ENCODE measurements at places on chromosomes 1 and 21.

GRCh38 chr1:162385702-162386101 is 4.2 kb downstream of the C1orf226 start:
- DNase-seq, result no peak

- DNase-seq, result no peak
Measured at GRCh38 chr1:46288485-46289133, 14.8 kb downstream of the LRRC41 start.

GRCh38 chr1:229941831-229942230 is 125.2 kb upstream of the GALNT2 start:
- no peak for DNase-seq

DNA sequence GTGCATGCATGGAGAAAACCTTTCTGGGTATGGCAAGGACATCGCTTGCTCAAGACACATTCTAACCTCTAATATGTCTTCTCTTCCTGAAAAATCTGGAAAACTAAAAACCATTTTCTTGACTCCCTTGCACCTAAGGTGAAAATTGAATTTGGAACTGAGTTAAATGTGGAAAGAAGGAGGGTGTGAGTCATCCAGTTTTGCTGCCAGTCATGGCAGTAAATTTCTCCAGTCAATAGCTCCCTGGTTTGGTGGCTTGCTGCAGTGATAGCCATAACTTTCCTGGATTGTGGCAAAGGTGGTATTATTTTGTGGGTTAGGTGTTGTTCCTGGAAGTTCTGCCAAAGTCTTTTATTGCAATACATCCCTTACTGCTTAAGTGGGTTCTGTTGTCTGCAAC is 2.5 kb downstream of the ZCCHC17 start:
- DNase-seq, result no peak

GRCh38 chr1:110258734-110259133 is 48.6 kb downstream of the KCNC4 start:
- no peak for DNase-seq

GRCh38 chr21:37667380-37667779 is 248.9 kb downstream of the KCNJ6 start:
- DNase-seq, result no peak

DNA sequence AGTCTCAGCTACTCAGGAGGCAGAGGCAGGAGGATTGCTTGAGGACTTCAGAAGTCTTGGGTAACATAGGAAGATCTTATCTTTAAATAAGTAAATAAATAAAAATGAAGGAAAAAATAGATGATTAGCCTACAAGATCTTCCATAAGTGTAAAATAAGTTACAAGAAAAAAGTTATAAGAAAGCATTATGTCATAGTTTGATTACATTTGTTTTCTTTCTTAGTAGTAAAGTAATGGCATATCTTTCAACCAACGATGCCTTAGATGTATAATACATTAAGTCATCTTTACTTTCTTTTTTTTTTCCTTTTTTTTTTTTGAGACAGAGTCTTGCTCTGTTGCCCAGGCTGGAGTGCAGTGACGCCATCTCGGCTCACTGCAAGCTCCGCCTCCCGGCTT is 46.5 kb downstream of the SNRPE start:
- DNase-seq, result no peak

GRCh38 chr1:107058245-107059032 is 2.0 kb downstream of the PRMT6 start:
- DNase-seq, result no peak

DNA sequence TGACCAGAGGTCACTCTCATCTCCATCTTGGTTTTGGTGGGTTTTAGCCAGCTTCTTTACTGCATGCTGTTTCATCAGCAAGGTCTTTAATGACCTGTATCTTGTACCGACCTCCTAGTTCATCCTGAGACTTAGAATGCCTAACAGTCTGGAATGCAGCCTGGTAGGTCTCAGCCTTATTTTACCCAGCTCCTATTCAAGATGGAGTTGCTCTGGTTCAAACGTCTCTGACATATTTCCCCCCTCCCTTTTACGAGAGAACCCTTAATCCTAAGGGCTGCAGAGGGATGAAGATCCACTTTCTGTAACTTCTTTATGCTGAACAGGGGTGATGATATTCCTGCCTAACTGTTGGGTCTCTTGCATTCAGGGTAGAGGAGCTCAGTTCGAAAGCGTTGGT is 43.2 kb downstream of the TBCE start:
- DNase-seq, result no peak

- no peak for DNase-seq
Measured at GRCh38 chr1:29876902-29877301, 640.6 kb downstream of the PTPRU start.

DNA sequence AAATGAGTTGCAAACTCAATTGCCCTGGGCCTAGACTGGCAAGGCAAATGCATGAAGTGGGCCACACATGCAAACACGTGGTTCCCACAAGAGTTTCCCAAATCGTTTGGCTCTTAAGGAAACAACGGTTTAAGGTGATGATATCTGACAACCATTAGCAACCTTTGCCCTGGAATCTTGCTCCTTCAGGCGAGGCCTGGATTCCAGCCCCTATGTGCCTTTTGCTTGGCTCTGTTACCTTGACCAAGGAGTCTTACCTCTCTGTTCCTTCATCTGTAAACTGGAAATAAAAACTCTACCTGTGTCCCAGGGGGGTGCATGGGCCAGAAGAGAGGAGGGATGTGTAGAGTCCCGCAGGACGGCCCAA is 72.1 kb upstream of the CASZ1 start:
- DNase-seq, result no peak

DNA sequence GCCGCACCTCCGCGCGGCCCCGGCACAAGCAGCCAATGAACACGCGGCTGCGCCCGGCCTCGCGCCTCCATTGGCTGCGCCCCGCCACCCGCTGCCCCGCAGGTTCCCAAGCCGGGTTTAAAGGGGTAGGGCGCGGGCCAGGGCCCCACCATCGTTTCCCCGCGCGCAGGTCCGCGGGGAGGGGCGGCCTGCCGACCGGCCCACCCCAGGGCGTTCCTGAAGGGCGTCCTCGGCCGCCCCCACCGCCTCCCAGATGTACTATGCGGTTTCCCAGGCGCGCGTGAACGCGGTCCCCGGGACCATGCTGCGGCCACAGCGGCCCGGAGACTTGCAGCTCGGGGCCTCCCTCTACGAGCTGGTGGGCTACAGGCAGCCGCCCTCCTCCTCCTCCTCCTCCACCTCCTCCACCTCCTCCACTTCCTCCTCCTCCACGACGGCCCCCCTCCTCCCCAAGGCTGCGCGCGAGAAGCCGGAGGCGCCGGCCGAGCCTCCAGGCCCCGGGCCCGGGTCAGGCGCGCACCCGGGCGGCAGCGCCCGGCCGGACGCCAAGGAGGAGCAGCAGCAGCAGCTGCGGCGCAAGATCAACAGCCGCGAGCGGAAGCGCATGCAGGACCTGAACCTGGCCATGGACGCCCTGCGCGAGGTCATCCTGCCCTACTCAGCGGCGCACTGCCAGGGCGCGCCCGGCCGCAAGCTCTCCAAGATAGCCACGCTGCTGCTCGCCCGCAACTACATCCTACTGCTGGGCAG is at the start of gene OLIG1:
TSS of gene OLIG1 (plus strand) at position 148 of the 750 bp plus-strand sequence. CDS start at position 254, 106 bp downstream.
- DNase-seq, result no peak

DNA sequence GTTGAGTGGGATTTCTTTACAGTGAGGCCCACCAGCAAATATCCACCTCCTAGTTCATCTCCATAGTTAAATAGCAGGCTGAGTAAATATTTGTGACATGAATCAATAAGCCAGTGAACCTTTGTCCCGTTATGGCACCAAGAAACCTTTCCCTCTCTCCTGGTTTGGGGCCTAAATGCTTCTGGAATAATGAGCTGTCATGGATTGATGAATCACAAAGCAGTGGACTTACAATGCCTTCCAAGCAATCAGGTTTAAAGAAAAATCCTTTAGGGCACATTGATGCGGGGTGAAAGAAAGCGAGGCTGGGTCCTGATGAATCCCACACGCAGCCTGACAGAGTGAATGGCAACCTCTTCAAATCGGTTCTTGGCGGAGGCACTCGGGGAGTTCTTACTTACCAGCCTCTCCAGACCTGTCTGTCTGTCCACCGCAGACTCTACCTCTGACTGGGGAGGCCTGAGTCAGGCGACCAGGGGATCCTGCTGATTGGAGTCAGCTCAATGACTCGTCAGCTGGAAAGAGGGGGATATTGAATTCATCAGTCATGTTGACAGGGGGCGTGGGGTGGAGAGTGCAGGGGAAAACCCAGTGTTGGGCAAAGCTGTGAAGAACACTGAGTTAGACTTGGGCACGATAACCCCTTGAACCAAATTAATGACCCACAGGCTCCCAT is 247.3 kb downstream of the PLPP3 start:
- no peak for DNase-seq

DNA sequence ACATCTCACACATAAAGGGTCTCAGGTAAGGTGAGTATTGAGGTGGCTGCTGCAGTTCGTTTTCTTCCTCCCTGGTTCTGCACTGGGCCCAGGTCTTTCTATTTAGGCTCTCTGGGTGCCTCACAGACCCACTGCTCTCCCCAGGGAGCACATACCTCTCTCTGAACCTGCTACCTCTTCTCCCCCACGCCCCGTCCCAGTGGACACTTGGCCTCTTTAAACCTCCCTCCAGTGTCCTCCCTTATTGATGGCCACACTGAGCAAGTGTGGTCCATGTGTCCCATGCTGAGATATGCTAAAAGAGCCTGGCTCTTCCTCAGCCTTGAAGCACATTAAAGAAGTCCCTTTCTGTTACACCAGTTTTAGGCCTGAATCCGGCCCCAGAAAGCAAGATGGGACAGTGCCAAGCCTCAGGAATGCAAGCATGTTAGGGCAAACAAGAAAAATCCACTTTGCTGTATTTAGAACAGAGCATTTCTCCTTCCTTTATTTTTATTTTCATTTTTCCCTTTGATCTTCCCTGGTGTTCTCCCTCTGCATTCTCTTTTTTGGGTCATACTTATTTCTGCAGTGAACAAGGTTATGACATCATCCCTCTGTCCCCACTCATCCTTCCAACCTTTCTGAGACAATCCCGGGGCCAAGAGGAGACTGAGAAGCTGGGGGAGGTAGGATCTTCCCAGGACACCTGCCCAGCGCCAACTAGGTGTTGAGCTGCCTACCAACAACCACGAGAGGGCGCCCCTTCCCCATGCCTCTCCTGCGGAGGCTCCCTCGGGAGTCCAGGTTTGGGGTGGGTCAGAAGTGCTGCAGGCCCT is 5.0 kb upstream of the CHI3L2 start:
- no peak for DNase-seq

DNA sequence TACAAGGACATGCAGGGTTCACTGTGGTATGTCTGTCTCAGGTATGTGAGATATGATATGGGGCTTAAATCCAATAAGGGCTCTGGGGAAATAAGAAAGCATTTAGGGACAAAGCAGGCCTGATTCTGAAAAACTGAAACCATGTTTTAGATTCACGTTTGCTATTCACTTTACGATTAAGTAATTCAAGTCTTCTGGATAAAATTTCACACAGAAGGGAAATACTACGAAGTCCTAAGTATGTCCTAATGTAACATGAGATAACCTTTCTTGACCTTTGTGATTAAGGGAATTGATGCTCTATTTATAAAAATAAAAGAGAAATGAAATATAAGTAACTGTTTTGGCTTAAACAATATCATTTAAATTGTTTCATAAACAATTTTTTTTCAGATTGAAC is 55.4 kb downstream of the HNRNPR start:
- no peak for DNase-seq

DNA sequence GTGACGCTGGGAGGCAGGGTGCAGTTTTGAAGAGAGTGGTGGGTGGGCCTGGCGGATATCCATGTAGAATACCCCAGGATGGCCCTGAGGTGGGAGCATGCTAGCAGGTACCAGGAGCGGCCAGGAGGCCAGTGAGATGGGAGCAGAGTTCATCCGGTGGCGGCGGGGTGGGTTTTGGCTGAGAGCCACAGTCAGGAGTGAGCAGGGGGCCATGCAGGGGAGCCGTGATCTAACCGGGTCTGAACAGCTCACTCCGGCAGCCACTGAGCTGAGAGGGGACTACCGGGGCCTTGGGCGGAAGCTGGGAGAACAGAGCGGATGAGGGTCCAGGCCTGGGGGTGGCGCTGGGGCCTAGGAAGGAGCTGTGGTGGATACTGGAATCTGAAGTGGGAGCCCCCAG is 47.6 kb upstream of the LRP8 start:
- no peak for DNase-seq

Data from SK-N-MC (cell line).